ENCODE measurements at places on chromosomes 6 and 20.

DNA sequence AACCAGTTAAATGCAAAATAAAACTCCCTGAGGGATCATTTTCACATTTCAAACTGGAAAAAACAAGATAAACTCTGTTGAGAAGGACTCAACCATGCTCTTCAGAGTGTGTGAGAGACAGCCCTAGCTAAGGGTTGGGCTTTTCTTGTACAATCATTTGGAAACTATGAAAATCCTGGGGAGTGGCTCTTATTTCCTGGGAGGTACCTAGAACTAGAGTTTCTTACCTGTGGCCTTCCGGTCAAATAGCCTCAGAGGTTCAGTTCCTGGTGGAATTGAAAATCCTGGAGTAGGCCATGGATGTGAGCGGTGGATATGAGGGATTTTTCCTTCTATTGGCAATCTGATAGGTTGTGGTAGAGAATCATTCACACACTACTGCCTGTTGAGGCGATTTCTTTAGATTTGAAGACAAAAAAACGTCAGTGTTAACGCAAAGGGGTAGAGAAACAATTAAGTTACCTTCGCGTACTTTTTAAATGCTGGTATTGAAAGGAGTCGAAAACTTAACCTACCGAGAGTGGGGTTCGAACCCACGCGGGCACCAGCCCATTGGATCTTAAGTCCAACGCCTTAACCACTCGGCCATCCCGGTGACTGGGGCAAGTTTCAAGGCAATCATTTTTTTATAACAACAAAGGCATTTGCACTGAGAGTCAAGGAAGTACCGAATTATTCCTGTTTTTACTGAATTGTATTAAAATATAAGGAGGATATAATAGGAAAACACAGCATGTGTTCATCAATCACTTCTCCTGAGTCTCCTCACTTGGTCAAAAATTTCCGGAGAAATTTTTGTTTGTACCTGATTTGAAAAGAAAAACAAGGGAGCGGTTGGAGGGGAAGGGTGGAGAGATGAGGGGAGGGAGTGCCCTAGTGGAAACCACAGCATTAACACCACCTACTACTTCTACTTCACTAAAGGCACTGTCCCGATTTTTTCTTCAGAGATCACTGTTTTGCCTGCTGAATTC lies 191.3 kb downstream of the OR2B2 start:
- no peaks in the 10 kb centered on the region for H3K36me3 ChIP-seq
- H3K4me3 ChIP-seq: no peak overlapping the region
- no peak for DNase-seq
- no peaks in the 10 kb centered on the region for H3K4me1 ChIP-seq
- H3K27ac ChIP-seq: no peak overlapping the region

GRCh38 chr20:36312724-36313441 lies 6.7 kb downstream of the DLGAP4 start:
- peaks cover 3% of the 10 kb centered on the region for H3K27me3 ChIP-seq
- no peak for DNase-seq
- no peaks in the 10 kb centered on the region for H3K36me3 ChIP-seq
- H3K4me3 ChIP-seq: no peak overlapping the region

GRCh38 chr20:4166726-4167035 lies 151.3 kb upstream of the RNF24 start:
- no peak overlapping the region for H3K27ac ChIP-seq
- H3K4me1 ChIP-seq: peaks cover 5% of the 10 kb centered on the region
- DNase-seq: no peak
- no peak overlapping the region for H3K4me3 ChIP-seq
- H3K27me3 ChIP-seq: no peaks in the 10 kb centered on the region
- H3K36me3 ChIP-seq: no peaks in the 10 kb centered on the region

- no peaks in the 10 kb centered on the region for H3K27me3 ChIP-seq
- DNase-seq: no peak
- no peaks in the 10 kb centered on the region for H3K36me3 ChIP-seq
- H3K27ac ChIP-seq: no peak overlapping the region
- no peak overlapping the region for H3K4me3 ChIP-seq
Measured at GRCh38 chr6:95784869-95785268, 207.5 kb downstream of the MANEA start.

DNA sequence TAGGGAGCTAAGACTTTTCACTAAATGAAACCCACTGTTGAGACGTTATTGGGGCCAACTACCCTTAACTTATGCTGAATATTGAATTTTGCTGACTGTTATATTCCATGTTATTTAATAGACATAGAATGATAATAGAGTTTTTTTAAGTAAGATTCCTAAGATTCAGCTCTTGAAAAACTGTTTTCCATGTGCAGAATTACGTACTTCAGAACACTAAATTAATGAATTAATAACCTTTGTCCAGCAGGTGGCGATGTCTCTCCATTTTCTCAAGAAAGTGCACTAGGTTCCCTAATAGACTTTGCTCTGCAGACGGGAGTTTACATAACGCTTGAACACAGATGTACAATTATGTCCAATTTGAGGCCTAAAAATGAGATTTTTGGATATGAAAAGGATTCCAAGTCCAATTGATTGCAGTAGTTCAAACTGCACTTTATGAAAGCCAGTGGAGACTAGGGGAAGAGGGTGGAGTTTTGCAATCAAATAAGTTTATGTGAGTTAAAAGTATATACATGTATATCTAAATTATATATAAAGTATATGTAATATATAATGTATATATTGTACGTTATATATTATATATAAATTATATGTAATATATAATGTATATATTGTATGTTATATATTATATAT lies 282.1 kb downstream of the UST start:
- H3K27ac ChIP-seq: no peak overlapping the region
- H3K4me1 ChIP-seq: peaks cover 19% of the 10 kb centered on the region
- peaks cover 3% of the 10 kb centered on the region for H3K36me3 ChIP-seq
- no peaks in the 10 kb centered on the region for H3K27me3 ChIP-seq
- peak; percentile 88 for DNase-seq

- H3K27ac ChIP-seq: no peak overlapping the region
- H3K27me3 ChIP-seq: no peaks in the 10 kb centered on the region
- H3K4me1 ChIP-seq: no peaks in the 10 kb centered on the region
- H3K36me3 ChIP-seq: no peaks in the 10 kb centered on the region
Measured at GRCh38 chr20:2162125-2162822, 60.6 kb downstream of the STK35 start.

GRCh38 chr20:53884859-53885541 lies 185.4 kb downstream of the BCAS1 start:
- no peak overlapping the region for H3K4me3 ChIP-seq
- H3K27ac ChIP-seq: no peak overlapping the region
- no peaks in the 10 kb centered on the region for H3K36me3 ChIP-seq
- H3K27me3 ChIP-seq: no peaks in the 10 kb centered on the region
- no peak for DNase-seq
- H3K4me1 ChIP-seq: no peaks in the 10 kb centered on the region

DNA sequence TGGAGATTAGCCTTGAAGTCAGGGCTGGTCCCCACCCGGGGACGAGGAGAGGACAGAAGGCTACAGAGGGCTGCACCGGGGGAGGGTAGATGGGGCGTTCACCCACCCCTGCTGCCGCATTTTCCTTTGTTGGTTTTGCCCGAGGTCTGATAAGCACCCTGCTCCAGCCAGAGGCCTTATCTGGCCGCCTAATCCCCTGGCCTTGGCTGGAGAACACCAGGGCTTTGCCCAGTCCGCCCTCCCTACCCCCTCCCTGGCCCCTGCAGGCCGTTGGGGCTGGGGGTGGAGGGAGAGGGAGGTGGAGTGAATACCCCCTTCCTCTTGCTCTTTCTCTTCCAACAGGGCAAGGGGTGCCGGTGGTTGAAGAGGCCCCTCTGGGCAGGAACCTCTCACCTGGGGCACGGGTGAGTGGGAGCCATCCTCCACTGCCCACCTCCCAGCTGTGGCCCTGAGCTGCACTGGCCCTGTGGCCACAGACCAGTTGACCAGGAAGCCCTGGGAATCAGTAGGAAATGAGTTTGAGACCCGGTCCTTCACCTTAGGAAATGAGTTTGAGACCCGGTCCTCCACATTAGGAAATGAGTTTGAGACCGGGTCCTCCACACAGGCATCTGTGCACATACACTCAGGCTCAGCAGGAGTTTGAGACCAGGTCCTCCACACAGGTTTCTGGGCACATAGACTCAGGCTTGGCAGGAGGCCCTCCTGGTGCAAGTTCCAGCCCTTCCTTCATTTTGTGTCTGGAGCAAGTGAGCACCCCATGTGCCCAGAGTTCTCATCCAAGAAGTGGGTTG lies 12.0 kb upstream of the GATA5 start:
- peaks cover 2% of the 10 kb centered on the region for H3K4me1 ChIP-seq
- H3K4me3 ChIP-seq: no peak overlapping the region
- DNase-seq: no peak
- no peak overlapping the region for H3K27ac ChIP-seq
- no peaks in the 10 kb centered on the region for H3K36me3 ChIP-seq

DNA sequence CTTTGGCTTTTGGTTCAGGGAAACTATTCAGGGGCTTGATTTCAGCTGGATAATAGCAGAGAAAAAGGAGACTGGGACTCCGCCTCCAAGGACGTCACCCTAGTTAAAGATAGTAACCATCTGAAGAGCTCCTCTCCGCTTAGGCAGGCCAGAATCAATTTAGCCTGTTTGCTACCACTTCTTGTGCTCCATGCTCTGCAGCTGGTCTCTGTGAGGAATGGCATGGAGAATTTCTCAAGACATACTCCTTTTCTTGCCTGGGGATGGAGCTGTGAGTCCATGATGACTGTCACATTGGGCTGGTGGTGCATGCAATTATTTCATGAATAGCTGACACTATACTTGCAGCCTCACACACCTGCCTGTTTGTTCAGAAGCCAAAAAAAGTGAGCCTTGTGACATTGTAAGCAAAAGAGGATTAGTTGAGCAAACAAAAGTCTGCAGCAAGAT lies 61.4 kb downstream of the TXLNB start:
- no peak overlapping the region for H3K4me3 ChIP-seq
- no peaks in the 10 kb centered on the region for H3K36me3 ChIP-seq
- DNase-seq: no peak
- no peak overlapping the region for H3K27ac ChIP-seq
- H3K4me1 ChIP-seq: no peaks in the 10 kb centered on the region

DNA sequence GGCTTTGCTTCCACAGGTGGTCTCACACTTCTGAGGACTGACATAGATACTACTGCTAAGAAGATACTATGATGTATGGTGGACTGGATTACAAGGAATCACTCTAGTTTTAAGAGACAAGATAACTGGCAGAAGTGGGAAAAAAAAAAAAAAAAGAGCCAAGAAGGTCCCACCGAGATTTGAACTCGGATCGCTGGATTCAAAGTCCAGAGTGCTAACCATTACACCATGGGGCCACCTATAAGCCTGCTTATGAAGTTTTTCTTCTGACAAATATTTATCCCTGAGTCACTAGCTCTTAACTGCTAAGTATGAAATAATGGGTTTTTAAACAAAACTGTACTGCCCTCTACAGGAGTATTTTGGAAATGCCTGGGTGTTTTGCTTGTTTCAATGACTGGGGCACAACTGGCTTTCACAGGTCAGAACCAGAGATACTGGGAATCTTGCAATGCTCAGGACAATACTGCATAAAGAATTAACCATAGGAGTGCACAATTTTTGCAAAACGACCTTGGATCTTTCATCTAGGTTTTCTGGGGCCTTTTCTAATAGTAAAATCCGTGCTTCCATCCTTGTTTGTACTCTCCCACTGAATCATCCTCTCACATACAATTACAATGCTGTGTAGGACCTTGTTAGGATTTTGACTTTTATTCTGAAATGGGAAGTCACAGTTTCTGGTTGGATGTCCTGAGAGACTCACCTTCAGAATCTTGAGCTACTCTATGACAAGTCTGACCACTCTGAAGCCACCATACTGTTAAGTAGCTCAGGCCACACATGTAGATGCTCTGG lies 116.3 kb downstream of the OR2B2 start:
- no peak overlapping the region for H3K4me3 ChIP-seq
- no peaks in the 10 kb centered on the region for H3K27me3 ChIP-seq
- no peaks in the 10 kb centered on the region for H3K36me3 ChIP-seq
- peak; percentile 89 for DNase-seq
- H3K4me1 ChIP-seq: peaks cover 19% of the 10 kb centered on the region

DNA sequence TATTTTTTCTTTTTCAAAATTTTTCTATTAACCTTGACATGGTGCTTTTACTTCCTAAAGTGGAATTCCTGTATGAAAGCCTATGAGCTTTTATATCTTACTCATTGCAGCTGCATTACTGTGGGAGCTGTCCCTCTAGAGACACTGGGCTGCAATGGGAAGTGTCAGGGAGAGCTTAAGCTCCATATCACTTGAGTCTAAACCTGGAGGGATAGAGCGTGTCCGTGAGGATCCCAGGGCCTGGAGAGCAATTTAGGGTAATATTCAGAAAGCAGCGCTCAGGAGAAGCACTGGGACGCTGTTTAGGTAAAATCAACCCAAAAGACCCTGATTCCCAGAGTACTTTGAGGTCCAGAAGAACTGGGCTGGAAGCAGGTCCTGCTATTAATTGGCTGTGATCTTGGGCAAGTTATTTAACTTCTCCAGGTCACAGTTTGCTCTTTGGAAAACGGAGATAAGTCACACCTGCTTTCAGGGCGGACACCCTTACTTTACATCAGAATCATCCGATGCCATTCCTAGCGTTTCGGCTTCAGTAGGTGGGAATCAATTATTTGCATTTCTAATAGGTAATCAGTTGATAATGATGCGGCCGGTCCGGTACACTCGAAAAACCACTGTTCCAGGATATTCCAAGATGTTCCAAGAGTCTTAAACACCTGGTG lies 628 bp upstream of the ERGIC3 start:
- H3K4me3 ChIP-seq: peak overlapping the region; percentile 87
- H3K36me3 ChIP-seq: no peaks in the 10 kb centered on the region
- H3K27ac ChIP-seq: no peak overlapping the region
- H3K4me1 ChIP-seq: peaks cover 9% of the 10 kb centered on the region
- no peak for DNase-seq

GRCh38 chr6:137637121-137637520 lies 142.9 kb upstream of the OLIG3 start:
- DNase-seq: no peak
- no peaks in the 10 kb centered on the region for H3K4me1 ChIP-seq
- no peaks in the 10 kb centered on the region for H3K27me3 ChIP-seq

DNA sequence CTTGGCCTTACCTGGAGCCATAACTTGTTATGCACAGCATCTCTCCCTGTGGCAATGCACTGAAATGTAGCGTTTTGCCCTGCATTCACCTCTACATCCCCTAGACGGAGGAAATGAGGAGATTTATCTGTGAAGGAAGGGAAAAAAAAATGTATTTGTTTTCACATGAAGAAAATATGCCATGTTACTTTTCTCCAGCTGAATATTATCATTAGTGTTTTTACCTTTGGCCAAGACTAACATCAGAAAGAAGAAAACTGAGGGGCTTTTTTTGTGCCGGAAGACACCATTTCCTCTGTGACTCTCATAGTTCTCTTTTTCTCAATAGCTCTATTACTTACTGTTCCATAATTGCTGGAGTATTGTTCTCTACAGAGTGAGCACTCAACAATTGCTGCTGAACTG lies 280.4 kb downstream of the PTPRK start:
- H3K4me3 ChIP-seq: peak overlapping the region; percentile 86
- H3K4me1 ChIP-seq: peaks cover 33% of the 10 kb centered on the region
- peak overlapping the region; percentile 82 for H3K27ac ChIP-seq
- H3K27me3 ChIP-seq: no peaks in the 10 kb centered on the region

GRCh38 chr6:79450984-79451383 lies 86.2 kb downstream of the LCA5 start:
- H3K36me3 ChIP-seq: no peaks in the 10 kb centered on the region
- H3K4me1 ChIP-seq: no peaks in the 10 kb centered on the region
- DNase-seq: no peak
- no peak overlapping the region for H3K4me3 ChIP-seq
- H3K27ac ChIP-seq: no peak overlapping the region

- H3K27me3 ChIP-seq: no peaks in the 10 kb centered on the region
- no peak overlapping the region for H3K27ac ChIP-seq
- H3K36me3 ChIP-seq: no peaks in the 10 kb centered on the region
Measured at GRCh38 chr6:136737374-136737844, 54.9 kb downstream of the MAP3K5 start.

Measured in B cell (primary cell).